ENCODE measurements at places on chromosomes 2 and 18. TPM values are rescaled to one million over a fixed set of nuclear protein-coding genes. Genes with fewer than 3 reads are reported as not detected.

The PARD3B gene
- total RNA-seq: 13.5 TPM

The TPO gene
- total RNA-seq: not detected

The HDHD2 gene
- 17.7 TPM for total RNA-seq

The FAM117B gene
- 1.8 TPM for total RNA-seq

GRCh38 chr2:217987391-217987790 lies 15.4 kb downstream of the TNS1 start:
- no peak for DNase-seq

- no peak for DNase-seq
Observed at GRCh38 chr18:22451796-22452195, 34.1 kb upstream of the CTAGE1 start.

- no peak for DNase-seq
Observed at GRCh38 chr2:65129286-65129825, 550 bp downstream of the RAB1A start.

GRCh38 chr18:77164763-77165485 lies 32.3 kb upstream of the MBP start:
- DNase-seq: no peak

DNA sequence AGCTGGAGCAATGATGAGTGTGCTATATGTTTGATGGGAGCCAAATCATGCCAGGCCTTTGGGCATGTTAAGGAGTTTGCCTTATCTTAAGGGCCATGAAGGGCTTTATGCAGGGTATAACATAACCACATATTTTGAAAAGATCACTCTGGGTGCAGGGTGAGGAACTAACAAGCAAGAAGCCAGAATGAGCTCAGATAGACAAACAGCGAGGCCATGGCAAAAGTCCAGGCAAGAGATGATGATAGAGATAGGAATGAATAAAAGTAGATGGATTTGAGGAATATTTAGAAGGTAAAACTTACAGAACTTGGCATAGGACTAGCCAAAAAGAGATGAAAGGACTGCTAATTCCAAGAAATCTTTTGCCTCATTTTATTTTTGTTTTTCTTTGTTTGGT lies 6.7 kb downstream of the GALNT3 start:
- no peak for DNase-seq

- no peak for DNase-seq
Observed at GRCh38 chr2:54864727-54865126, 141.3 kb downstream of the EML6 start.

- no peak for DNase-seq
Observed at GRCh38 chr2:53417385-53417784, 350.2 kb upstream of the CHAC2 start.

All from pulmonary artery endothelial cell (primary cell).